ENCODE measurements at places on chromosomes 13 and 19.

DNA sequence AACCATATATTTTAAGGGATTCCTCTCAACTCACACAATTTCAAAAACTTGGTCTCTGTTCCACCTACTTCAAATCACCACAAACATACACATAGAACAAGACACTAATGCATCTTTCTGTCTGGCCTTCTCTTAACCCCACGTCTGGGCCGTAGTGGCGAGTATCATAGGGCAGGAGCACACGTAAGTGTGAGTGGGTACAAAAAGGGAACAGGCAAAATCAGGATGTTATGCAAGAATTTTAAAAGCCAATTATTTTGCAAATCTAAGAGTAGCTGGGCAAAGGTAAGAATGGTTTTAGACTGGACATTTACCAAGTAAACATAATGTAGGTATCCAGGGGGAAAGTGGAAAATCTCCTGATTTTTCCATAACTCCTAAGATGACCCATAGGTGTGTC, 35.1 kb downstream of the MTMR6 start:
- DNase-seq, result no peak

- no peak for DNase-seq
Observed at GRCh38 chr19:46353730-46354528, 7.0 kb downstream of the PPP5C start.

DNA sequence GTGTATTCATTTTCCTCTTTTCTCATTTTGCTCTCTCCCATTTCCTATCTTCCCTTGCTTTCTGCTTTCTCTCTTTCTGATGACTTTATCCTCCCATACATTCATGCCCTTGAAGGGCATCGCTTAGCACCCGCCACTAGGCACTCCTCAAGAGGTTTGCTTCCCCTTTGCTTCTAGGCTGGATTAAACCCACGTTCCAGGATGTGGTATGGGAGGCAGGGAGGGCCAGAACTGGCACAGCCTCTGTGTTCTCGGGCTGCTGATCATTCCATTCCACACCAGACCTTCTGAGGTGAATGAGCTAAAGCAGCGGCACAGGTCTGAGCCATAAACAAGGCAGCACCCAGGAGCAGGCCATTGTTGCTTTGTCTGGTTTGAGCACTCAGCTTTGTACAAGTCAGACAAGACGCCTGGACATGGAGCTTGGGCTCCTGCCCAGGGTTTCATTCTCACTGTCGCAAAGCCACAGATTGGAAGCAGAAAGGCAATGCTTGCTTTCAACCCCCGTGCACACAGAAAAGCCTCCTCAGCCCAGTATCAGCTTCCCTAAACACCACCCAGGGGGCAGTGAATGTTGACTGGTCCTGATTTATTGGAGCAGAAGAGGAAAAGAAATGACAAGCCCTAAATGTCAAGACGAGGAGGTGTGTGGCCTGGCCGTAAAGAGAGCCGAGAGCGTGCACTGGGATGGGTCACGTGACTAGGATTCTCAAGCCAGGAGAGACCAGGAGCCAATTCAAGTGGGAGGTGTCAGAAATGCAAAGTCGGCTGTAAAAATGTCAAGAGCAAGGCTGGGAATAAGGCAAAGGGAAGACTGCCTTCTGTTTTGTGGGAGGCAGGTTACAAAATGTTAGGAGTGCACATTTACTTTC, 218.0 kb upstream of the SERP2 start:
- no peak for DNase-seq

DNA sequence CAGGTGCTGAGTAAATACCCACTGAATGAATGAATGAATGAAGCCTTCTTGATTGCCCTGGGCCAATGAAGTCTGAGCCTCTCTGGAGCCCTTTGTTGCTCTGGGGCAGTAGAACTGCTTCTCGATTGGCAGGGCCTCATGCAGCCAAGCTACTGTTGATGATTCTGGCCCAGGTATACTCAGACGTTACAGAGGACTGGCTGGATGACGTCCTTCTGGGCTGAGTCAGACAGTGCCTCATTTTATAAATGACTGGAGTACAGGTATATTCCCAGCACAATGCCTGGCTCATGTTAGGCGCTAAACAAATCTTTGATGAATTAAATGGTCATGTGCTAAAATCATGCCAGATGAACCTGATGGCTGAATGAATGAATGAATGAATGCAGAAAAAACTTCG, 243.8 kb upstream of the MAB21L1 start:
- DNase-seq, result no peak

Data from GM18507 (cell line).